ENCODE measurements at places on chromosomes 1 and 21.

DNA sequence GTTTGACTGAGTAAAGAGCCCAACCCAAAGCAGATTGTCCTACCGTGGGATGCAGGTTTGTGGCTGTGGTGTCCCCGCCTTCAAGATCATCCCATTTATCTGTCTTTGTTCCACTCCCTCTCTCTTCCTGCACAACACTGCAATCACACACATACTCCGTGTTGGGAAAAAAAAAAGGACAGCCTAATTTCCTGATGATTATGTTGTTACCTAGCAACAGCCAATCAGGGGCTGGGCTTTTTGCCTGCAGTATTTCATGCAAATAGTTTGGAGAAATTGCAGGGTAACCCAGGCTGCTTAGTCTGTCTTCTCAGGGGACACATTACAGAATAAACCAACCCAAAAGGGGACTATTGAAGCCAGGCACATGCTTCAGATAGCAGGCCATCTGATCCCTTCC is 38.3 kb downstream of the PHC2 start:
- DNase-seq = no peak

GRCh38 chr1:171663036-171663853 is 10.8 kb upstream of the MYOC start:
- no peak for DNase-seq

DNA sequence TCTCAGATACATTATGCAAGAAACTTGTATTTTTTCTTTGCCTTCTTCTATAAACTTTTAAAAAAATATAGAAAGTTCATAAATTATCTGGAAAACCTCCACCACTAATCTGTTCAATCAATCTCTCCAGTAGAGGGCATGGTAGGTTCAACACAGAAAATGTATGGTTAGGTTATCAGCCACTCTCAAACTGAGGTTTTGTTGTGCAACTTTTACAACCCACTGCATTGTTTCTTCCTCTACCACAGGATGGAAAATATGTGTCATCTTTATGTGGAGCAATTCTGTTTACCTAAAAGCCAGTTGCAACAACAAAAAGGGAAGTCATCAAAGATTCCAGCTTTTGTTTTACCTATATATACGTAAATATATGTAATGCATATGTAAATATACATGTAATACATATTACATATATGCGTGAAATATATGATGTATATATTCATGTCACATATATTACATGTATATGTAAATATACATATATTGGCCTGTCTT is 3.0 kb upstream of the RGS2 start:
- DNase-seq = peak; percentile 70

DNA sequence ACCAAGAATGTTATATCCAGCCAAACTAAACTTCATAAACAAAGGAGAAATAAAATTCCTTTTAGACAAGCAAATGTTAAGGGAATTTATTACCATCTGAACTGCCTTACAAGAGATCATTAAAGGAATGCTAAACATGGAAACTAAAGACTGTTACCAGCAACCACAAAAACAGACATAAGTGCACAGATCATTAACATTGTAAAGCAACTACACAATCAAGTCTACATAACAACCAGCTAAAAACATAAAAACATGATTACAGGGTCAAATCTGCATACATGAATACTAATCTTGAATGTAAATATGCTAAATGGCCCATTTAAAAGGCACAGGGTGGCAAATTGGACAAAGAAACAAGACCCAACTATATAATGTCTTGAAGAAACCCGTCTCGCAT is 211.0 kb upstream of the PBX1 start:
- no peak for DNase-seq

DNA sequence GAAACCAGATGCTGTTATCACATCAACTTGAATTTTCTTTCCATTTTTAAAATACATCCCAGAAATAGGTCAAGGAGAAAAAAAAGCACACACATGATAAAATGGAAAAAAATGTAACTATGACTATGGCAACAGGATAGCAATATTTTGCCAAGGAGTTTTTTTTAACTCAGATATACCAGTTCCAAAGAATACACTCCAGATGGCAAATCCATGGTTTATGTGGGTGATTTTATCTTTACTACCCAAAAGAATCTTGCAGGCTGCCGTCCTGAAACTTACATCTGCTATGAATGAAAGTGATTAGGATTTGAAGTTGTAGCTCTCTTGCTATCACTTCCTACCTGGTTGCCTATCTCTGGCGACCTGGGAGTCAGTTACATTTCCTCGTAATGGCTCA is 91.0 kb upstream of the PLPPR4 start:
- no peak for DNase-seq

DNA sequence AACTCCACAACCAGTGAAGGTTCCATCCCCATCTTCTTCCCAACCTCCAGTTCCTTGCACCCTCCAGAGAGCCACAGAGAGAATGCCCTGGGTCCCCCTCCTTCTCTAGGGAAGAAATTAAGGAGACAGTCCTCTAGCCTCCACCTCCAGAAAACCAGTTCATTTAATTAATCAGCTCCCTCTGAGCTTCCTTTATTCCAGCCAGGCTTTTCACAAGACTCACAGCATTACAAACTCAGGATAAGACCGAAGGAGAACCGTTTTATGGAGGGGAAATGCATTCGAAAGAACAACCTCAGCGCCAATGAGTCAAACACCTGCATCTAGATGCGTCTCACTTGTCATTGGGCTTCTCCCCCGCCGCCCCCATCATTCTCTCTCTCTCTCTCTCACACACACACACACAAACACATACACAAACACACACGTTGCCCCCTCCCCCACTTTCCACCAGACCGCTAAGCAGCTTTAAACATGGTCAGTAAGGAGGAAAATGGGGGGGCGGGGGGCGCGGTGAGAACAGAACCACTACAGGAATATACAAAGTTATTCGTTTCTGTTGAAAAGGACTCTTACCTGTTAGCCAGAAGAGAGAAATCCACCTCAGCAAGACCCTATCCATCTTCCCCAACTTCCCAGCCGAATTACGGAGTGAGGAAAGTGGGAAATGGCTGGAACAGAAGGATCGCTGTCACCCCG is 544 bp downstream of the ILDR2 start:
- no peak for DNase-seq

DNA sequence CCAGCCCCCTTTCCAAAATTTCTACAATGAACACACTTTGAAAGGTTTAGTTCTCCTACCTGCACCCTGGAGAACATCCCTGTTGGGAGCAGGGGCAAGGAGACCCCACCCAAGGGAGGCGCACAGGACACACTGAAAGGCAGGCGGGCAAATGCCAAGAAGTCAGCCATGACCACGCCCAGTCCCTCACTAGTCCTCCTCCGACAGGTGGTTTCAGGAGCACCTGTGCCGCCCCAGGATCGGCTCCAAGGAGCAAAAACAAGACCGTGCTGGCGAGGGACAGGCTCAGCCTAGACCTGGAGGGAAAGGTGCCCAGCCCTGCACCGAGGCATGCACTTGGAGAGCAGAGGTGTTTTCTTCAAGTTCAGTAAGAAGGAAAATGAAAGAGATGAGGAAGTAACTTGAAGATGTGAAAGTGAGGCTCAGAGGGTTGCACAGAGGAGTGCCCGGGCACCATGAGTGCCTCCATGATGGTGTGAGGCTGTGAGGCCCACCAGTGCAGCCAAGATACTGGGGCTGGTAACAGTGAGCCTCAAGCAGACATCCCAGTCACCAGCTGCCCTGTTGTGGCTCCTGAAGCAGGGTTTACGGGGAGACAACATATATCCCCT is 19.6 kb upstream of the NADK start:
- DNase-seq = no peak

DNA sequence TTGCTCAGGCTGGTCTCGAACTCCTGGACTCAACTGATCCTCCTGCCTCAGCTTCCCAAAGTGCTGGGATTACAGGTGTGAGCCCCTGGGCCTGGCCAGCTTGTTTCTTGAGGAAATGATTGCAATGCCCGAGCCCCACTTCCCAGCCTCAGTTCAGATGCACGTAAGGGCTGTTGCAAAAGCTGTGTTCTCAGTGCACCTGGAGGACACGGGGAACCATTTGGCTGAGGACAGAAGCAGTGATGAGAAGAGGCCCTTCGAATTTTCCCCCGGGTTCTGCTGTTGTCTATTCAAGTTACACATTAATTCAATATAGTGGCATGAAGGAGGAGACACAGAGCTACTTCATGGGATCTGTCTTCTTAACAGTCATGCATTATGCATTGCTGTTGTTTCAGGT is 78.8 kb upstream of the WDR26 start:
- DNase-seq = no peak

Data from HTR-8/SVneo (cell line).